ENCODE measurements at places on chromosomes 3 and 15. TPM values are rescaled to one million over a fixed set of nuclear protein-coding genes. Genes with fewer than 3 reads are reported as not detected.

TEX9 gene
- total RNA-seq = 54.4 TPM

DNA sequence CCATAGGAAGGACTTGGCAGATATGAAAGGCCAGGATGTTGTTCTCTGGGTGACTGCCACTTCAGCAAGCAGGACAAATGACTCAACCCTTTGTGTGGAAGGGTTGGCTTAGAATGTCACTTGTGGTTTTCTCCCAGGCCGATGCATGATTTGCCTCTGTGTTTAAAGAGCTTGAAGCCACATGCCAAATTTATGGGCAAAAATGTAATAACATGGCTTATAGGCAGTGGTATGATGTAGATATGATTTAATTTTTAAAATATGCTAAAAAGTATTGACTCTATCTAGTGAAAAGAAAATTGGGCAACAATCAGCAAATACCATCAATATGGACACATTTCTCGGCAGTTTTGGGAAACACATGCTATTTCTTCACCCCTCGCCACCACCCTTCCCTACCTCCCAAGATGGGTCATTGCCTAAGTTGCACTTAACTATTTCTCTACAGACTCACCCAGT lies 114.6 kb downstream of the CYP19A1 start:
- DNase-seq = no peak

RBM15B gene
- total RNA-seq = 30.5 TPM

- DNase-seq = no peak
These were observed 75.1 kb downstream of the B3GNT5 start for GRCh38 chr3:183328164-183328563.

GRCh38 chr3:10981961-10982360 lies 10.6 kb upstream of the SLC6A1 start:
- no peak for DNase-seq

- DNase-seq = no peak
These were observed 355.8 kb downstream of the MCTP2 start for GRCh38 chr15:94587113-94587512.

C2CD4A gene
- 0.73 TPM for total RNA-seq

DNA sequence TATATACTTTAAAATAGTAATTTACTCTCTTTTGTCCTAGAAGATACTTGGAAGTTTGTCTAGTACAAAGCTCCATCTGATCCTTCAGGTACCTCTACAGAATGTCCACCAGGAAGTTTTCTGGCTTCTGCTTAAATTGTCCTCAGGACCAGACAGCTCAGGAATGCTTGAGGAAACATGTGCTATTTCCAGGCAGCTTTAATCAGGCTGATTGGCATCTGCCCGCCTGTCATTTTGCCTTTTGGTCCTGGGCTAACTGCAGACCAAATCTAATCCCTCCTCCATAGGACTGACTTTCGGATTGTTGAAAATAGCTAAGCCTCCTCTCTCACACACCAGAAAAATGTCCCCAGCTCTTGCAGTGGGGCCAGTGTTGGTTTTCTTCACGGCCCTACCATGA lies 113.4 kb upstream of the RGMA start:
- no peak for DNase-seq

- DNase-seq = no peak
These were observed 12.4 kb downstream of the ACAA1 start for GRCh38 chr3:38124324-38125122.

DNA sequence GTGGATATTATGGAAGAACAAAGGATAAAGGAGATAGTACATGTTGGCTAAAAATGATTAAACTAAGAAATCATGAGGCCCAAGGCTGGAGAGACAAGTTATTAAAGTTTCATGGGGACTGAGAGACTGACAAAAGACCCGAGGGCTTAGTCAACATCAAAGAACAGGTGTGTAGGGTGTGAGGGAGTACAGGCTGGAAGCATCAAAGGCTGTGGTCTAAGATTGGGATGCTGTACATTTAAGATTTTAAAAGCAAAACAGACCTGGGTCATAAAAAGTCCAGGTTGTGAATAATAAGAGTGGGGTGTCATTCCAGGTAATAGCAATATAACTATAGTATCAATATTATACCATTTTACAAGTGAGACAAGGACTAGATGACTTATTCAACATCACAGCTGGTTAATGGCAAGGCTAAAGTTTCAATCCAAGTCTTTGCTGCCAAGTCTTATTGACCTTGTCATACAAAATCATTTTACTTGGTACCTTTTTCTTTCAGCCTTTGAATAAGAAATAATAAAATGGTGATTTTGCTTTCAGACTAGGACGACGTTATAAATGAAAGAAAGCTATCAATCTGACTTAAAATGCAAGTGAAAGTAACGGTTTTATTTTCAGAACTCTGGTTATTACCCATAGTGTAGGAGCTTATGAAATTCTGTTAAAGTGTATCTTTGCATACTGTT lies 211.6 kb downstream of the TNIK start:
- no peak for DNase-seq

- no peak for DNase-seq
These were observed 557.5 kb upstream of the GOLIM4 start for GRCh38 chr3:168653255-168653654.

GRCh38 chr3:130671545-130672312 lies 74.9 kb downstream of the PIK3R4 start:
- DNase-seq = no peak

SOX14 gene
- 0.73 TPM for total RNA-seq

Data from cerebellum (tissue), 4 donors.